Esophagus muscularis mucosa (tissue), 4 donors: ENCODE measurements at places on chromosomes 16 and 17. TPM values are rescaled to one million over a fixed set of nuclear protein-coding genes. Genes with fewer than 3 reads are reported as not detected.

DNA sequence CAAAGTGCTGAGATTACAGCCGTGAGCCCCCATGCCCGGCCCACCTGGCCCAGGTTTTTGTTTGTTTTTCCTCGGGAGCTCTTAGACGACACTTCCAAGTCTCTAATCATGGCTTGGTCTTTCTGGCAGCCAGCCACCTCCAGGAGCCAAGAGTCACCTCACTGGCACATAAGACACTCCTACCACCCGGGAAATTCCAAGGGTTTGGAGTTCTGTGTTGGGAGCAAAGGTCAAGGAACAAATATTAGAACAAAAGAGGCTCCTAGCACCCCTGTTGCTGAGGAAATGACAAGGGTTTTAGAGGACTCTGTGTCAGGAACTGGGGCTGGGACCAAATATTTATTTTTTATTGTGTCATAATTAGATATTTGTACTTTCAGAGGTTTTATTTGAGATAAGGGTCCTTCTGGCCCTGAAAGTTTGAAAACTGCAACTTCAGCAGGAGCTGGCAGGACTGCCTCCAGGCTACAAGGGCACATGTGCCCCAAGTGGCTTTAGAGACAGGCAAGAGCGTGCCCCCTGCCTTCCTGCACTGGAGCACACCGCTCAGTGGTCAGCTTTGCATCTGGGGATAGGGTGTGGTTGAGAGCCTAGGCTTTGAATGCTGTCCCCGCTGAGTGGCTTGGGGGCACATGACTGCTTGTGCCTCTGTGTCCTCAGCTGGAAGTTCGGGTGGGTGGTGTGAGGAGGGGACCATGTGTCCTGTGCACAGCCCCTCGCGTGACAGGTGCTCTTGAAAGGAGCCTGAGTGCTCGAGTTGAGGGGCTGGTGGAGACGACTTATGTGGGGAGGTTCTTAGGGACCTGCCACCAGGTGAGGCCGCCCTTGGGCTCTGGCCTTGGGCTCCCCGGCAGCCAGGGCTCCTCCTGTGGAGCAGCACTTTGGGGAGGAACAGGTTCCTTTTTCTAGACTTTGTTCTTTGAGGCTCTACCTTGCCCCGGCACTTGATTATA, 29.7 kb downstream of the MGRN1 start:
- no peak for DNase-seq

DNA sequence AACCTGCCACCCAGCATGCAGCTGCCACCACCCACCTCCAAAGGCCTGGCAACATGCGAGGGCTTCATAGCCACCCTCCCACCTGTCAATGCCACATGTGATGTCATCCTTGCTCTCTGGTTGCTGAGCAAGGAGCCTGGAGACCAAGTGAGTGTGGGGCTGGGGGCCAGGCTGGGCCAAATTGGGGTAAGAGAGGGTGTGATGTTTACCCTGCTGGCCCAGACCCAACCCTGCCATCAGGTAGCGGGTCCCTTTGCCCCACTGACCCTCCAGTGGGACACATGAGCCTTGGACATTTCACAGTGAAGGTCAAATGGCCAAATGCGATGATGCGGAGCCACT, 8.9 kb downstream of the ALOX15B start:
- no peak for DNase-seq

DNA sequence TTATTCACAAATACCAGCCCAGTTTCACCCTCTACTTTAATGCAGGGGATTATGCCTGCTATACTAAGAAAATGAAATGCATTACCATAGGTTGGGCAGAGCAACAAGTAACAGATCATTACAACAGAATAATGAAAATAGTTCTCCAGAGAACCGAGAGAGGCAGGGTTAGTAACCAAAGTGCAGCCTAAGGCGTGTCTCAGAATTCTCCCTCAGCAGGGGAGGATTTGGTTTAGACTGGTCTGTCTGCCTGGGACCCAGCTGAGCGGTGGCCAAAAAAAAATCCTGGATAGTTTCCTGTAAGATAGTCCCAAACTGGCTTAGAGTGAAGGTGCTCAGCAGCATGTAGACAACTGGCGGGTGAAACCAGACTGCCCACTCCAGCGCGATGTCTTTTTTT, 30.8 kb upstream of the ADCY7 start:
- DNase-seq, result no peak

GRCh38 chr16:66004699-66005098, 361.8 kb upstream of the CDH5 start:
- no peak for DNase-seq

TMC8 gene
- total RNA-seq, result 3.3 TPM

GRCh38 chr17:41118721-41119120, 548 bp upstream of the KRTAP4-11 start:
- no peak for DNase-seq

NETO2 gene
- 1.4 TPM for total RNA-seq

DNA sequence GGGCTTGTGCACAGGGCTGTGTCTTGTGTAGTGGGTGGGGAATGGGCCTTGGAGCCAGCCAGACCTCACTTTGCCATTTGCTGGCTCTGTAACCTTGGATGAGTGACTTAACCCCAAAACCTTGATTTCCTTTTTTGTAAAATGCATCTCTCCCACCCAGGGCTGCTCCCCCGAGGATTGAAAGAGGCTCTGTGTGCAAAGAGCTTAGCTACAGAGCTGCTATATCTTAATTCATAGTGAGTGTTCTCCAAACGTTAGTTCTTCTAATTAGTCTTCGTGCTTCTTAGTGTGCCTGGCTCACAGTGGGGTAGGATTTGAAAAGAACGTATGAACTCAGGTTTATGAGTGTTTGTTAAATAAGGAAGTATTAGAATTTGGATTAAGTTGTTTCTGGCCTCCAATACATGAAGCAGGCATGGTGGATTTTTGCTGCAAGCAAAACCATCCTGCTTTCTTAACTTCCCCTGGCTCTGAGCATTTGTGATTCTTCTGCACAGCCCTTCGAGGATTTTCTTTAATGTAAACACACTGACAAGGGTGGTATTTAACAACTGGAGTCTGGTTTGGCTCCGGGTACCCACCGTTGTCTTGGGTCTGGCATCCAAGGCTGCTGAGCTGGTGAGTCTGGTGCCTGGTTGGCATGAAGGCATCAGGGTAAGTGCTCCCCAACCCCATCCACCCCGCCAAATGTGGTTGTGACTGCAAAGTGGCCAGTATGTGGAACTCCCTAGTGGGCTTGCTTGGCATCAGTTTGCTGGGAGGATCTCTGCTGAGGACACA, 29.7 kb downstream of the KSR1 start:
- DNase-seq, result no peak

- no peak for DNase-seq
These were observed 159.4 kb upstream of the ZNF267 start for GRCh38 chr16:31713945-31714902.

PNMT gene
- 14.3 TPM for total RNA-seq

DNA sequence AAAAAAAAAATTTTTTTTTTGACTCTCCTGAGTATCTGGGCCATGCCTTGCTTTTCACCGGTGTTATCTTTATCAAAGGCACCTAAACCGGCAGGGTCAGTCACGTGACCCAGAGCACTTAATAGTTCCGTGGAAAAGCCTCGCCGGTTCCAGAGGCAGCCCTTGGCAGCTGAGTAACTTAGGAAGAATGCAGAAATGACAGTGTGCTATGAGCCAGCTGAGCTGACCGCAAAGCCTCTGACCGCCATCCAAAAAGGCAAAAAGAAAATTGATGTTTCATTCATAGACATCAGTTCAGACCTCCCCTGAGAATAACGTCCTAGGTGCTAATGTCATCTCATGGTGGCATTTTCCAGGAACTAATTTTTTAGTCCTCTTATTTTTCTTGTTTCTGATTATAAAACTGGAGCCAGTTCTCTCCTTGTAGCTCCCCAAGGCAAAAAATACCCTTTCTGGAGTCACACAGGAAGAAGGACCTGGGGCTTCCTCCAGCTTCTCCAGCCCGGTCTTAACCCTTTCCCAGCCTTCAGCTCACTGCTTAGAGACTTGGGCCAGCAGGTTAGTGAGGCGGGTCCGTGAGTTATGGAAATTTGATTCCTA, 122.6 kb downstream of the SOCS1 start:
- no peak for DNase-seq

DNA sequence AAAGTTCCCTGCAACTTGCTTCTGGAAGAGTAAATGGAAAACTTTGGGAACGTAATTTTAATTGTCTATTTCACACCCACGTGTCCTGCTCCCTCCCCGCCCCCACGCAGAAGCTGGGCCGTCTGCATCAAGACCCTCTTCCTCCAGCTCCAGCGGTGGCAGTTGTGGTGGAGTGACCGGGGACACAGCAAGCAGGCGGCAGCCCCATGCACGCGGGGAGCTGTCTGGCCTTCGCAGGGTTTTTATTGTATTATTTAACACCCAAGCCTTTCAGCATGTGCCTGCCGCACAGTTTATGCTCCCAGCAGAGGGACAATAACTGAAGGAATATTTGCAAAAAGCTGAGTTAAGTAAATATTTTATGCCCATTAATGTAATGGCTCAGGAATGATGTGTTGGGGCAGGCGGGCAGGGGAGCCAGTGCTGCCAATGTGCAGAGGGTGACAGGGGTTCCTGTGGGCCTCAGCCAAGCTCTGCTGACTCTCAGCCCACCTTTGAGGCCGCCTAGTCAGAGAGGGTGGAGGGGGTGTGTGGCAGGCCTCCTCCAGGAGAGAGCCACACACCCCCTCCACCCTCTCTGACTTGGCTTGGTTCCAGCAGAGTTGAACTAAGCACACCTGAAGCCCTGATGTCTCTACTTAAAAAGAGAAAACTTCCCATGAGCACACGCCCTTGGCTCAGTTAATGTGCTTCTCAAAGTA, 32.4 kb upstream of the ENPP7 start:
- no peak for DNase-seq

DNA sequence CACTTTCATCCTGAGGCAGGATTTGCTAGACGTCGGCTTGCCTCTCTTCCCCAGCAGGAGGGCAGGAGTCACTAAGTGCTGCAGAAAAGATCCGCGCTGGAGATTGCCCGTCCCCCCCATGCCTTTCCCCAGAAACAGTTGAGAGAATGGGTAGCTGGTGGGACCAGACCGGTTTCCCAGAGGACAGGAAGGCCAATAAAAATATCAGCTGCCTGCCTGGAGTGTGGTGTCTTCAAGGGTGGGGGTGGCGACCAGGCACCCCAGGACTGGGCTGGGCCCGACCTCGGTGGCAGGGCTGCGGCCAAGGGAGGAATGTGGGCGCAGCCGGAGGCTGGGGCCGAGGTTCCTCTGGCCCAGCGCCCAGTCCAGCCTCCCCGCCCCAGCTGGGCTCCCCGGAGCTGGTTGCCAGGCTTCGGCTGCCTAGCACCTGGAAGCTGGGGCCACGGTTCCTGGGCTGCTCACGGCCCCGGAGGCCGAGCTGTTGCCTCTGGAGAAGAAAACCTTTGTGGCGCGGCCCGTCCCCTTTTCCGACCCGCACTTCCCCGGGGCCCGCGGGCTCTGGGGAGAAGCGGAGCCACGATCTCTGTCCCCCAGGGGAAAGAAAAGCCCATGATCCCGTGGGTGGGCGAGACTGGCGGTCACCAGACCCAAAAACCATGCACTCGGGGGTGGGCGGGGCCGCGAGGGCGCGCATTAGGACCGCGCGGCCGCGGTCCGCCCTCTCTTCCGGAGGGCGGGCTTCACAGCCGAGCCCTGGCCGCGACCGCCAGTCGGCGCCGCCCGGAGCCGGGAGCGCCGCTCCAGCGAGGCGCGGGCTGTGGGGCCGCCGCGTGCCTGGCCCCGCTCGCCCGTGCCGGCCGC, at the start of gene TRAF4:
TRAF4 (plus strand) TSS at position 769 of the 861 bp plus-strand sequence. CDS start 102 bp downstream, outside the sequence.
- no peak for DNase-seq

WNK4 gene
- total RNA-seq, result 0.50 TPM

SDK2 gene
- 1.6 TPM for total RNA-seq

FMNL1 gene
- total RNA-seq, result 19.5 TPM

RAB26 gene
- total RNA-seq, result not detected

LITAFD gene
- not detected for total RNA-seq

- no peak for DNase-seq
These were observed 15.7 kb downstream of the C16orf74 start for GRCh38 chr16:85735225-85735635.

- DNase-seq, result no peak
These were observed 272.4 kb downstream of the C16orf95 start for GRCh38 chr16:87044829-87045228.

SRCIN1 gene
- total RNA-seq, result 2.7 TPM

DNA sequence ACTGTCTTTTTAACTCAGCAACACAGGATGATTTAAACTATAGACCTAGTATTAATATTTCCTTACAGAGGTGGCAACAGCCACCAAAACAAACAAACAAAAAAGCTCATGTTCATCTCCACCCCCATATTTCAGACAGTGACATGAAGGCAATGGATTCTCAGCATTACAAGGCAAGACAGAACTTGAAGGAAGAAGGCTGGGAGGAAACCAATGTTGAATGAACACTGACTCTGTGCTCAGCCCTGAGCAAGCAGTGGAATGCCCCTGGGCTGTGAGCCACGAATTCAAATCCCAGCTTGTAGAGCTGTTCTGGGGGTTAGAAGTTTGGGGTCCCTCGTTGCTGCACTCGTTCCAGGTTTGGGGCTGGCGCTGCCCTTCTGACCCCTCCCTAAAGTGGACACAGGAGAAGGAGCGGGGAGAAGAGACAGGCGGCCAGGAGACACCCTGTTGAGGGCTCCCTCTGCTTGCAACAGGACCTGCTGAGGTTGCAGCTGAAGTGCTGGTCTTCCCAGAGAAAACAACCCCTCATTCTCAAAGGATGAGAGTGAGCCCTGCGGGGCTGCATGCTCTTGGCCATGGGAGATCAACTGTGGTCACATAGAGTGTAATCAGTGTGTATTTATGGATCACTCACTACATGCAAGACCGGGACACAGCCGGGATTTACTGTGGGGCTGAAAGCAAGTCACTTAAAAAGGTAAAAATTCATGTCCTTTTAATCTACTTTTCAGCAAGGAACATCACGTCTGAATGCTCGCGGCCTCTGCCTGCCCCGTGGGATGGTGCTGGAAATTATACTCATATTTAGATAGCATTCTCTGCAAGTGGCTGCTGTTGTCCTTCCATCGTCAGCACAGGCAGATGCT, 34.3 kb downstream of the MYH3 start:
- no peak for DNase-seq

DNA sequence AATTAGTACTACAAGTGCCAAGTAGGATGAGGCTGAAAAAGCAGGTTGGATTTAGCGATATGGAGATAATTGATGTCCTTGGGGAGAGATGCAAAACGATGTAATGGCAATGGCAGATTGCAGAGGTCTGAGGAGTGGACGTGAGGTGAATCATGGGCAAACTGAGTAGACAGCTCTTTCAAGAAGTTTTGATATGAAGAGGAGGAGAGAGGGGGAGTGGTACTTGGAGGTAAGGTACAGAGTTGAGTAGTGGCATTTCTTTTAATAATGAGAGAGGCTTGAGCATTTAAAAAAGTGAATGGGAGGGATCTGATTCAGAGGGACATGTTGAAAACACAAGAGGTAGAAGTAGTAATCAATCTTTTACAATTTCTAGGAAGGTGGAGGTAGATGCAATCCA, 17.7 kb upstream of the VPS4A start:
- DNase-seq, result no peak

GRCh38 chr17:47789611-47790561, 31.7 kb downstream of the OSBPL7 start:
- DNase-seq, result peak; percentile 90

- no peak for DNase-seq
These were observed 3.8 kb upstream of the APPBP2 start for GRCh38 chr17:60529806-60530205.

- no peak for DNase-seq
These were observed 45.3 kb downstream of the GLG1 start for GRCh38 chr16:74561626-74562025.
